ENCODE measurements at places on chromosomes 2 and 18.

DNA sequence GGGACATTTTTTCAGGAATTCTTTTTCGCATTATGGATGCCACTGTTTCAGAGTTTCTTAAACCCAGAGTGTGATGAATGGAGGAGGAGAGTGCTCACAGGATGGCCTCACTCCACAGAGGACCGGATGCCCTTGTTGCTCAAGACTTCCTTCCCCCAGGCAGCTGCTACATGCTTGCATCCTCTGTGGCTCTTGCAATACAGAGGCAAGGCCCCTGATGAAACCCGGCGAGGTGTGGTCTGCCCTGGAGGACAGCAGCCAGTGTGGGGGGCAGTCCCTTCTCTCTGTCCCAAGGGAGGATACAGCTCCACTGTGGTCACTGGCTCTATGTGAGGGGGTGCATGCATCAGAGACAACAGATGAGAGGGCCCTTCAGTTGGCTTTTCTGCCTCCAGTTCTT is 109.6 kb downstream of the SH3RF3 start:
- DNase-seq, result no peak

GRCh38 chr2:163692611-163693482 is 43.0 kb downstream of the FIGN start:
- no peak for DNase-seq

GRCh38 chr2:72722492-72723070 is 103.3 kb downstream of the EXOC6B start:
- DNase-seq, result no peak

DNA sequence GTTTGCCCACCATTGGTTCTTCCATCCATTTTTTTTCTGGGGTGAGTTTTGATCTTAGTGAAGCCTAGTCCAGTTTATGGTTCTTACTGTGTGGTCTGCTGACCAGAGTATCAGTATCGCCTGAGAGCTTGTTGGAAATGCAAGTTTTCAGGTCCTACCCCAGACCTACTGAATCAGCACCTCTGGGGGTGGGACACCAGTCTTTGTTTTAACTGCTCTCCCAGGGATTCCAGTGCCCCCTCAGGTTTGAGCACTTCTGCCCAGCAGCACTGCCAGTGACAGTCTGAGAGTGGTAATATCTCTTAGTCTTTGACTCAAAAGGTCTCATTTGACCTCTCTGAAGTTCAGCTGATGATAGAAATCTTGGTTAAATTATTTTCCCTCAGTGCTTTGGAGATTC is 269.3 kb downstream of the ALPK2 start:
- no peak for DNase-seq

GRCh38 chr2:176412136-176412535 is 142.9 kb downstream of the MTX2 start:
- DNase-seq, result no peak

DNA sequence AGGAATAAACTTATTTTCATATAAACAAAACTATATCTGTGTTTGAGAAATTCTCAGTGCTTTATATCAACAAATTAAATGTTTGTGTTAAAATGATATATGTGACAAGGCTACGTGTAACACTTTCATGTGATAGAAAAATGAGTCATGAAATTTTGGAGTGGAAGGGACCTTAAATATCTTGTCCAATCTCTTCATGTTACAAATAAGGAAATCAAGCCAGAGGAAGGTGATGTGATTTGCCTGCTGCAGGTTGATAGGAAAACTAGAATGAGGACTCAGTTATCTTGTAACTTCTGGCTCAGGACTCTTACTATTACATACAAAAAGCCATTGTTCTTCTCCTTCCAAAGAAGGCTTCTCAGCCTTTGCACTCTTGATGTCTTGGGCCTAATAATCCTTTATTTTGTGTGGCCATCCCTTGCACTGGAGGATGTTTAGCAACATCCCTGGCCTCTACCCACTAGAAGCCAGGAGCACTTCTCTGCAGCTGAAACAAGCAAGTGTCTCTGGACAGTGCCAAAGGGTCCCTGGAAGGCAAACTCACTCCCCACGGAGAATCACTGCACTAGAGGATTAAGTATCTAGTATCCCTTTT is 43.0 kb upstream of the NARS1 start:
- DNase-seq, result no peak

GRCh38 chr2:238586931-238587775 is 160.4 kb downstream of the ASB1 start:
- DNase-seq, result no peak

GRCh38 chr2:40352041-40352702 is 99.7 kb downstream of the SLC8A1 start:
- no peak for DNase-seq

DNA sequence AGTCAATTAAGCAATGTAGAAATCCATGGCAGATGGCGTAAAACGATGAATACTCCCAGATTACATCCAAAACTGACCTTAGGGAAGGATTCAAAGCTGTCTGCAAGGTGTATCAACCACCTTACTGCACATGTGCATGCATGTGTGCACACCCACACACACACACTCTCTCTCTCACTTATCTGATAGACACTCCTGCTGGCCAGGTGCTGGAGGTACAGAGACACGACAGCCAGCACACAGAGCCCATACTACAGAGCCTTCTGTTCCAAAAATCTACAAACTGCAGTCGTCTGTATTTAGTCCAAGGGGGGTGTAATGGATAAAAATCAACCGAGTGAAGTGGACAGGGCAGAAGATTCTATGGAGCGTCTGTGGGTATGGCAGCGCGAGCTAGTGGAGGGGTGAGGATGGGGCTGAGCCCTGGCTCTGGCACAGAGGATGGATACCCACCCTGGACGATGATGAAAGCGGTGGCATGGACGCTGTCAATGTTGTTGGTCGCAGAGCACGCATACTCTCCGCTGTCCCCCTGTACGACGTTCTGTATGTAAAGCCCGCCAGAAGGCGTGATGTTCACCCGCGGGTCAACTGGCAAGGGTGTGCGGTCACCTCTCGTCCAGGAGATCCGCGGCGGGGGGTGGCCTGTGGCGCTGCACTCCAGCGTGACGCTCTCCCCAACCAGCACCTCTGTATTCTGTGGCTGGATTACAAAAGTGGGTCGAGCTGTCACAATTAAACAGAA is 78.4 kb downstream of the PXDN start:
- DNase-seq, result no peak

DNA sequence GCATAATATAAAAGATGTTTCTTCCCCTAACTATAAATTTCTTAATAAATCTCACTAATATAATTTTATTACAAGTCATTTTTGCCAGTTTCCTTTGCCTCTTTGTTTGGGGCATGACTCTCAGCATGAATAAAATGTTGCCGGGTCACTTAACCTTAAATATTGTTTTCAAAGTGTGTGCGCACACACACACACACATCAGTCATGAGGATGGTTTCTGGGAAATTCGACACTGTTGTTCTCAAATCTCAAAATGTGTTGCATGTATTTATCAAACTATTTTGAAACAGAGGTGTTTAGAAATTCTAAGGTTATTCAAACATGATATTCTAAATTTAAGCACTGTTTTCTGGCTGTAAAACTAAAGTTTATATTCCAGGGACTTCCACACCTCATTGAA is 31.5 kb downstream of the FAP start:
- DNase-seq, result no peak

DNA sequence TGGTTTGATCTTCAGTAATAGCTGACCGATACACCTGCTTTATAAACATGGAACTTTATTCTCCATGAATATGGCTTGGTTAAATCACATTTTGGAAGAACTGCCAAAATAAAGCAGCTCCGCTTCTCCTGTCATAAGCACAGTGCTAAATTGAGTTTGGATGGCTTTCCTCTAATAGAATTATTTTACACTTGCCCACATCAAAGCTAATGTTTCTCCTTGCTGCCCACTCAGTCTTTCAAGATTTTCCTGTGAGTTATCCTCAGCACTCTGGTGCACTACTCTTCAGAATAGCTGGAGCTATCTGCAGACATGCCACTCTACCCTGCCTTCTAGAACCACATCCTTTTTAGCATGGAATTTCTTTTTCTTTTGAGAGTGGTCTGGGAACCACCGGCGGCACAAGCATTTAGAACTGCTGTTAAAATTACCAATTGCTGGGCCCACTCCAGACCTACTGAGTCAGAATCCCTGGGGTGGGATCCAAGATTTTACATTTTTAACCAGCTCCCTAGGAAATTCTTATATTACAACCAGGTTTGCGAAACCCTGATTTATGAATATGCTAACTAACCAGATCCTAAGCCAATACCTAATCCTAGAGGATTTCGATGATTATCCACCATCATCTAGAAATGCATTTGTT is 283.3 kb downstream of the AFF3 start:
- no peak for DNase-seq

DNA sequence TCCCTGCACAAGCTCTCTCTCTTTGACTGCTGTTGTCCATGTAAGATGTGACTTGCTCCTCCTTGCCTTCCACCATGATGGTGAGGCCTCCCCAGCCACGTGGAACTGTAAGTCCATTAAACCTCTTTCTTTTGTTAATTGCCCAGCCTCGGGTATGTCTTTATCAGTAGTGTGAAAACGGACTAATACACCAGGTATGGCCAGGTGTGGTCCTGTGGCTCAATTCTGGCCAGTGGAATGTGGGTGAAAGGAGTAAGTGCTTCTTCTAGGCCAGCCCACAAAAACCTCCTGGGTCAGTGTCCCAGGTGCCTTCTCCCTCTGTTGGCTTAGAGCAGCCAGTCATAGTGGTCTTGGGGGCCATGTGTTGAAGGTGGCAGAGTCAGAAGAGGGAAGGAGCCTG is 57.0 kb downstream of the PRKCE start:
- no peak for DNase-seq

DNA sequence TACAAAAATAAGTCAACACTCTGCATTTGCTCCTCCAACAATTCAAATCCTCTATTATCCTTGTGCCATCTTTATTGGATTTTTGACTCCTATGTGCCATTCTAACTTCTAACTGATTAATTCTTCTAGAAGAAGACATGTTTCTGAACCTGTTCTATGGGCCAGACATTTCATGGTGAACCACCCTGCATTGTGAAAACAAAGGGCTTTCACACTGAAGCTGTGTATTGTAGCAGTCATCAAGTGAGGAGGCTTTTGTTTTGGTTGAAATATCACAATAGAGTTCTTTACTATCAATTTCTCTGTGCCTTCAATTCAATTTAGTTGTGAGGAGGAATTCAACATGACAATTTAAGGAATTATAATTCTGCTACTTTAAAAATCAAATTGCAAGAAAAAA is 357.9 kb downstream of the PLCL1 start:
- no peak for DNase-seq

DNA sequence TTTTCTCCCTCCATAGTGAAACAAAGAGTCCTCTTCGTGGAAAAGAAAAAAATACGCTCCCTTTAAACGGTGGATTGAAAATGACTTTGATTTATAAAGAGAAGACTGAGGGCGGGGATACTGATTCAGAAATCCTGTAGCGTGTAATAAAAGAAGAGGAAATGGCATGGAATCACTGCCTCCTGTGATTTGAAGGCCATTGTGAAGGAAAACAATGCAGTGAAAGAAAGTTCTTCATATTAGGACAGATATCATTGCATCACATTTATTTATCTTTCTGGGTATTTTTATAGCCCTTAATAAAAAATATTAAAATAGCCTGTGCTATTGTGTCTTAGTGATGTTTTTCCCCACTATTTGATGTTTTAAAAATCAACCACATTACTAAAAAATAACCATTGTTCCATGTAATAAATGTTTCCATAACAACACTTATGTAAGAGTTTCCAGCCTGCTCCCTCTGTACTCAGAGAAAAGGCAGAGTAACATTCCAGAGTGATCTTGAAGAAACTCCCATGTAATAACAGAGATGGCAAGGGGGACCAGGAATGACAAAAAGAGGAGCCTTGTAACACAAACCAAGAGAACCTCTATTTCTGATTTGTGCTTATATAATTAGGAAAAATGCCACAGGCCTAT is 8.0 kb downstream of the MRPL33 start:
- no peak for DNase-seq

DNA sequence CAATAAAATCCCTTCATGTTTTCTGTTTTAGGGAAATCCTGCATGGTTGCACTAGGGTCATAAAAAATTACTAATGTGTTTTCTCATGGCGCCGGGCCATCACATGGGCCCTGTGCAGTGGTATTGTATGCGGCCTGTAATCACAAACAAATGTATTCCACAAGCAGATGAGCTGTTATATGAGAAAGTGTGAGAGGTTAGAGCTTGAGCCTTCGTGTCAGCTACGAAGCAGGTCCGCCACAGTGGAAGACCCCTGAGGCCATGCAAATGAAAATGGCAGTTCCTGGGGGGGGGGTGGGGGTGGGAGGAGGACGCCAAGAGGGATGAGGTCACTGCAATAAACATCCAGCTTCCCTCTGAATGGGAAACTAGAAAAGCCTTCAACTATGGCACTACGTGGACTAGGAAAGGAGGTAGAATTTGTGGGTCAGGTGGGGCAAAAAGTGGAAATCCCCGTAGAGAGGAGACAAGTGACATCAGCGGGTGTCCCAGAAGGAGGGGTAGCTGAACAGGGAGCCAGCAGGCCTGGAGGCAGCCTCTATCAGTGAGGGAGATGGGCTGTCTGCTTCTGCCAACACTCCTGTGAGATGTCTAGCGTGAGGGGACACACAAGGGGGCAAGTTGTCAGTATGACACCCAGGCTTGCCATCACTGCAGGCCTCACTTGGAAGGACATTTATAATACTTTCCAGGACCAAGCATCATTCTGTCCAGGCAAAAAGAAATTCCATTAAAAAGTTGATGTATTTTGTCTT is 130.3 kb upstream of the CTAGE1 start:
- DNase-seq, result no peak

- DNase-seq, result no peak
Observed at GRCh38 chr18:36199691-36200295, 12.5 kb downstream of the MOCOS start.

DNA sequence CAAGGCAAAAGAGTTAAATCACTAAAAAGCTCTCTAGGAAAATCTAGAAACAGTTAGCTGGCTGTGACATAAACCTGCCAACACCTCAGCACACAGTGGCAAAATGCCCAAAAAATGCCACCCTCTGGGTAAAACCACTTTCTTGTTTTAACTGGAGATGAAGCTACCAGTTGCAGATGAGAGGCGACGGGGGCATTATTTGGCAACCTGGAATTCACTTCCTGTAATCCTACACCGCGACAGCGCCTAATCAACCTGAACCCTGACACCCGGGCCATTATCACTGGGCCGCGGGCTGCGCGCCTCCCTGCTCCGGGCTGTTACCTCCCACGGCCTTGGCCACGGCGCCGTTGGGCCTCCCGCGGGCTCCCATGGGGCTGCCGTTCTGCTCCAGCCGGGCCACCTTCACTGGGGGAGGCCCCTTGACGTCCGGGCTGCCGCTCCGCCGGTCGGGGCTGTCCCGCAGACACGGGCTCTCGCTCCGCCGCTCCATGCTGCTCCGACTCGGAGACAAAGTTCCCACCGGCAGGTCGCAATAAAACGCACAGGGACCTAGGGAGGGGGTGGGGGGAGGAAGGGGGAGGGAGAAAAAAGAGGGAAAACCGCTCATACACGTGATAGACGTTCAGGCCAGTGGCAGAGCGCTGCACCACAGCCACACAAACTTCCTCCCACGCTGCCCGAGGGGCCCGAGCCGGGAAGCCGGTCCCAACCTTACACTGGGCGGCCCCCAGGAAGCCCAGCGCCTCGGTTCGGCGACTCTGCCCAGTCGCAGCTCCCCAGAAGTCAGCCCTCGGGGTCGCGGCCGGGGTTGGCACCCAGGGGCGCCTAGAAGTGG is 2.0 kb downstream of the SATB2 start:
- peak; percentile 30 for DNase-seq

GRCh38 chr2:240419271-240419670 is 16.2 kb upstream of the GPC1 start:
- no peak for DNase-seq

Data from NCI-H446 (cell line).